ENCODE measurements at places on chromosomes 7 and 10. TPM values are rescaled to one million over a fixed set of nuclear protein-coding genes. Genes with fewer than 3 reads are reported as not detected.

The CACNA2D1 gene
- 9.3 TPM for total RNA-seq

DNA sequence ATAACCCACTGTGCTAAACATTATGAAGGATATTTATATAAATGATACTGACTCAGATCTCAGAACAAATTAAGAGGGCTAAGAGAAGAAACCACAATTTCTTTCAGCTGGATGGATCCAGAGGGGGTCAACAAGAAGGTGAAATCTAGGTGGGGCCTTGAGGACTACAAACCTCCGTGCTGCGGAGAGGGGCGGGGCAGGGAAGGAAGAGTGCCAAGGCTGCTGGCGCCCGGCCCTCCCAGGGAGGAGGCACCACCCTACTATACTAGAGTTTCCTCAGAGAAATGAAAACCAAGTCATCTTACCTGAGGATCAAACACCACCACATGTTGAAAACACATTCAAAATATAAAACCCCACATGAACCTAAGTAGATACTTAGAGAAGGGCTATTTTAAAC, 29.3 kb upstream of the CRYGN start:
- no peak overlapping the region for H3K27ac ChIP-seq
- no peaks in the 10 kb centered on the region for H3K4me1 ChIP-seq
- no peak overlapping the region for H3K4me3 ChIP-seq

GRCh38 chr10:47209466-47209865, 90.5 kb upstream of the GDF10 start:
- DNase-seq, result no peak
- H3K36me3 ChIP-seq, result no peaks in the 10 kb centered on the region
- H3K4me1 ChIP-seq, result no peaks in the 10 kb centered on the region
- no peak overlapping the region for H3K27ac ChIP-seq

DNA sequence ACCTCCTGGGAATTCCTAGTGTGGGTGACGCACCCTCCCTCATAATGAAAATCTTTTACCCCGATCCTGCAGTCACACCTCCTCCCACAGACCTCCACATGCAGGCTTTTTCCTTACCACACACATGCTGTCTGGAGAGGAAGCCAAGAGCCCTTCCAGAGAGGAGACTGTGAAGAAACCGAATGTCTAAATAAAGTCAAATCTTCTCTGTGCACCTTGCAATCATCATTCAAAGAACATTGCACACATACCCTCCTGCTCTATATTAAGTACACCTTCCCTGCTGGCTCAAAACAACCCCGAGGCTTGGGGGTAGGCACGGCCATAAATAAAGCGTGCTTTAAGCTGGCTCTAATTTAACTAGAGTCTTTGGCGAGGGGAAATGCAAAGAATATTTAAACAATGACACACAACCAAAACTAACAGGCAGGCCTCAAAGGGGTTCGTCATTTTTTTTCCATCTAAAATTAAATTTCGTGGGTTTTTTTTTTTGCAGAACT, 34.9 kb downstream of the CALML3 start:
- no peaks in the 10 kb centered on the region for H3K36me3 ChIP-seq
- no peak overlapping the region for H3K27ac ChIP-seq
- no peaks in the 10 kb centered on the region for H3K4me1 ChIP-seq
- no peak overlapping the region for H3K4me3 ChIP-seq
- no peaks in the 10 kb centered on the region for H3K27me3 ChIP-seq

DNA sequence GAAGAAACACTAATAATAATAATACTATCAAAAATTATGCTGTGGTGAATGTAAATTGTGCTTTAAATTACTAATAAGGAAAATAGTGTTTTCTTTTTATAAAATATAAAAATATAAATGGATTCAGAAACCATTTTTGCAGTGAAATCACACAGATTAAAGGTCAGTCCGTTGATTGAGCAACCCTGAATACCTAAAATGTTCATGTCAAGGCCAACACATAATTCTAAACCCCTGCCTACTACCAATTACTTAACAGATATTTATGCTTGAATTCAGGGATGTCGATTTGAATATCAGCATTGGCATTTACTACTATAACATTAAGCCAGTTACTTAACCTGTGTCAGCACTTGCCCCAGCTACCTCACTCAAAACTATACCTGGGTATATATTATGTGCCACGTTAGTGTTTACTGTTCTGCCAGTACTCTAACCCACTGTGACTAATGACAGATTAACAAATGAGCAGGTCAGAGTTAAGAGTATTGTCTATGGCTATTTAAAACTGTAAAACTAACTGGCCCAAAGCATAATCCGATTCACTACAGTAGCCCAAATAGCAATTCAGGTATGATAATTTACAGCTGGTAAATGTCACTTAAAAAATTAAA, 165.0 kb downstream of the KMT2E start:
- H3K4me1 ChIP-seq, result no peaks in the 10 kb centered on the region
- no peak overlapping the region for H3K27ac ChIP-seq
- H3K27me3 ChIP-seq, result no peaks in the 10 kb centered on the region
- H3K4me3 ChIP-seq, result no peak overlapping the region

GRCh38 chr10:92150823-92151222, 140.1 kb downstream of the CPEB3 start:
- no peak for DNase-seq
- H3K27ac ChIP-seq, result no peak overlapping the region
- no peak overlapping the region for H3K4me3 ChIP-seq
- no peaks in the 10 kb centered on the region for H3K27me3 ChIP-seq
